ENCODE measurements at places on chromosomes 5 and 9. TPM values are rescaled to one million over a fixed set of nuclear protein-coding genes. Genes with fewer than 3 reads are reported as not detected.

- DNase-seq, result peak; percentile 54
- no peak overlapping the region for H3K27ac ChIP-seq
- H3K27me3 ChIP-seq, result no peaks in the 10 kb centered on the region
- no peaks in the 10 kb centered on the region for H3K36me3 ChIP-seq
Measured at GRCh38 chr5:160021831-160022446, 13.0 kb downstream of the TTC1 start.

- no peak overlapping the region for H3K27ac ChIP-seq
- no peaks in the 10 kb centered on the region for H3K4me1 ChIP-seq
- no peaks in the 10 kb centered on the region for H3K27me3 ChIP-seq
- H3K4me3 ChIP-seq, result no peak overlapping the region
Measured at GRCh38 chr5:149559706-149560105, 8.5 kb upstream of the CSNK1A1 start.

POLE3 gene
- total RNA-seq, result 11.1 TPM

SLC46A2 gene
- total RNA-seq, result not detected

CCNO gene
- total RNA-seq, result 13.3 TPM

- no peaks in the 10 kb centered on the region for H3K27me3 ChIP-seq
- H3K27ac ChIP-seq, result no peak overlapping the region
- no peak for DNase-seq
- H3K4me1 ChIP-seq, result no peaks in the 10 kb centered on the region
Measured at GRCh38 chr9:79111653-79112052, 460.1 kb upstream of the TLE4 start.

GRCh38 chr9:14401911-14402310 is 88.0 kb upstream of the NFIB start:
- no peaks in the 10 kb centered on the region for H3K36me3 ChIP-seq
- H3K4me3 ChIP-seq, result no peak overlapping the region
- no peak overlapping the region for H3K27ac ChIP-seq
- no peaks in the 10 kb centered on the region for H3K27me3 ChIP-seq

DNA sequence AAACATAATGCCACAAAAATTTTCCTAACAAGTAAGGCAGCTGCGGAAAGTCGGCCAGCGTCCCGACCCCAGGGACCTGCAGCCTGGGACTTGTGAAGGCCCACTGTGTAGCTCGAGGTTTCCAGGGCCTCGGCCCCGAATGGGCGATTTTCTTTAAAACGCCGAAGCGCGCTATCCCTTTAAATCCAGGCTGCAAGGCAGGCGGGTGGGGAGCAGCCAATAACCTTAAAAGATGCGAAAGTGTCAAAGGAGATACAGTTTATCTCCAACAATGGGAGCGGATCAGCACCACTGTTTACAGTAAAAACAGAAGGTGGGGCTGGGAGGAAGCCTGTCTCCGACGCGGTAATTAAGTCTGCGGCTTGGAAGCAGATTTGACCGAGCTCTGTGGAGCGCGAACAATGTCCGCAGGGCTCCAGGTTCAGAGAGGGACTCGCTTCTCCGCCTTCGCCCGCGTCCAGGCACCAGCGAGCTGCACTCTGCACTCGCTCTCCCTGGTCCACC is 1.7 kb upstream of the ZSWIM6 start:
- H3K27me3 ChIP-seq, result no peaks in the 10 kb centered on the region
- H3K4me3 ChIP-seq, result peak overlapping the region; percentile 98
- peaks cover 13% of the 10 kb centered on the region for H3K4me1 ChIP-seq
- H3K27ac ChIP-seq, result peak overlapping the region; percentile 97
- H3K36me3 ChIP-seq, result no peaks in the 10 kb centered on the region

ENTREP1 gene
- total RNA-seq, result 2.8 TPM

ZNF618 gene
- 7.0 TPM for total RNA-seq
